Fibroblast of the aortic adventitia (primary cell): ENCODE measurements at places on chromosomes 7 and 10.

DNA sequence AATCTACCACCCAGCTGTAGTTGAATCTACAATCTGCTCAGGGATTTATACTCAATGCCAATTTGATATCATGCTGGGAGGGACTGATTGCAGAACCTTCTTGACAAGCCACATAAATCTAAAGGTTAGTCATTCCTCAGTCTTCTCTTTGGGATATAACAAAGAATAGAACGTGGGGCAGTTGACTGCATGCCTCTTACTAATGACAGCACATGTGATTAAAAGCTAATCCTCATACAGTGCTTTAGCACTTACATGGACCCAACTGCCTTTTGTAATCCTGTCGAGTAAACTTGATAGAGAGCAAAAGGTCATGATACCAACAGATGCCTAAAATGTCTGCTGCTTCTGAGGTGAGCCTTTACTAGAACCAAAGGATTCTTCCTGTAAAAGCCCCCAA lies 12.3 kb downstream of the KLHL7 start:
- DNase-seq: no peak

GRCh38 chr7:127598318-127598717 lies 4.8 kb downstream of the FSCN3 start:
- no peak for DNase-seq

DNA sequence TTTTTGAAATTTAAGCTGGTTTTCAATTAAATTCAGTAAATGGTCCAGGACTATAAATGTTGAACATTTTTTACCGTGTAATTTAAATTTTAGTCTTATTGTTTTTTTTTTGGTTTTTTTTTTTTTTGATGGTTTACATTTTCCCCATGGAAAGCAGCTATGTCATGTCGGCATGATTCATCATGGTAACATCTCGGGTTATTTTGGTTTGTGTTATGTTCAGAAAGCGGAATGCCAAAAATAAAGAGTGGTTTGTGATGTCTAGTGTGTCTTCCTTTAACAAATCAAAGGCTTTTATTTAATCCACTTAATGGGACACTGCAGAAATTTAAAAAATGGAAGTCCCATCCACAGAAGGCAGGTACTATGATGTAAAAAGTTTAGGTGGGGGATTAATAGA lies 58.5 kb downstream of the TRUB1 start:
- no peak for DNase-seq

- no peak for DNase-seq
These were observed 46.6 kb upstream of the NCAPG2 start for GRCh38 chr7:158751199-158751598.

GRCh38 chr10:86074294-86074693 lies 292.3 kb downstream of the GRID1 start:
- no peak for DNase-seq

- DNase-seq: no peak
These were observed 139.0 kb downstream of the TACC2 start for GRCh38 chr10:122127943-122128342.

- peak; percentile 85 for DNase-seq
These were observed 74.7 kb downstream of the CACNB2 start for GRCh38 chr10:18214691-18215563.

DNA sequence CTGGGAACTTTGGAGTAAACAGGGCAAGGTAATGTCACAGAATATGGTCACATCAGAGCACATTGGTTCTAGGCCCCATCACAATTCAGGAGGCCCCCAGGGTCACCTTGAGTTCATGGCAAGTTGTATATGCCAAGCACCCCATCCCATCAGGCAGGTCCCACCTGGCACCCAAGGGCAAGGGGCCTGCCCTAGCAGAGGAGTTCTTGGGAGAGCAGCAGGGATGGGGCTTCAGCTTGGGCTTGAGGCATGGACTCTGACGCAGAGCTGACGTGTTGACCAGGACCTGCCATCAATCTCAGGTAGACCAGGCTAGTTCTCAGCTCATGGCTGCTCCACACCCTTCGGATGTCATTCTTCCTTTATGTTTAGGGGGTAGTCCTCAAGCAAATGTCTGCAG lies 20.9 kb downstream of the PLAC9 start:
- no peak for DNase-seq

DNA sequence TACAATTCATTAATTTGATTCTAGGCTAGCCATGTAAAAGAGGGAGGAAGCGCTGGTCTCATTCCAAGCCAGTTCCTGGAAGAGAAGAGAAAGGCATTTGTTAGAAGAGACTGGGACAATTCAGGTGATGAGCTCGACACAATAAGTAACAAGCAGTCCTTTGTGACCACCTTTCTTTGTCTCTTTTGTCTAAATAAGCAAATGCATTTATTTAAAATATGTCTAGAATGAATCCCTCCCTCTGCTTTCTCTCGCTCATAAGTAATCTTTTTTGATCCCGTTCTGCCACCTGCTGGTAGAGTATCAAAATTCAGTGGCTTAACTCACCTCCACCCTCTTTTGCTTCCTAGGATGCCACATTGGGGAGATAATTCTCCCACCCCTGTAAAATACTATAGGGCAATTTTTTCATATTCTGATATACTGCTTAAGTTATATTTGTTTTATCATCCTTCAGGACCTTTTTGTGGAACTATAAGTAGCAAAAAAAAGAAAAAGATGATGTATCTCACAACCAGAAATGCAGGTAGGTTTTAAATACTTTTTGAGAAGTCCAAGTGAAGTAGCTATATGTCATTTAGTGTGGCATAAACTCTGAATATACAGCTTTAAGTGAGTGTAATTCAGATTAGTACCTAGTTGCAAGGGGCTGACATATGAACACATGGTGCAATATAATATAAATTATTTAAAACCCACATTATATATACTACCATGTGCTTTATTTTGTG lies 91.5 kb downstream of the GSDME start:
- peak; percentile 79 for DNase-seq

GRCh38 chr7:11261470-11261869 lies 287.8 kb downstream of the PHF14 start:
- DNase-seq: no peak
